ENCODE measurements at places on chromosomes 11 and 22.

- no peak for DNase-seq
Measured at GRCh38 chr22:44777364-44777755, 25.0 kb downstream of the ARHGAP8 start.

DNA sequence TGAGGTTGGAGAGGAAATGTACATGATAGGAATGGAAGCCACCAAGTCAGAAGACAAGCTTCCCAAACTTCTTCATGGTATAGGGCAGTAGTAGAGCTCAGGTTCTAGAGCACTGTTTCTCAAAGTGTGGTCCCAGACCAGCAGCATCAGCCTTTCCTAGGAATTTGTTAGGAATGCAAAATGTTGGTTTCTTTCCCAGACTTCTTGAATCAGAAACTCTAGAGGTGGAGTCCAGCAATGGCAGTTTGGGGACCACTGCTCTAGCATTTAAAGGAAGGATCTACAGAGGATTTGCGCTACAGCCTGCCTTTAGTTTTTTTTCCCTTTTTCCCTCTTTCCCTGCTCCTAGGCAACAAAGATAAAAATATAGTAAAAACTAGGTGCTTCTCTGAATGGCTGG is 17.0 kb upstream of the MMP12 start:
- DNase-seq, result no peak

DNA sequence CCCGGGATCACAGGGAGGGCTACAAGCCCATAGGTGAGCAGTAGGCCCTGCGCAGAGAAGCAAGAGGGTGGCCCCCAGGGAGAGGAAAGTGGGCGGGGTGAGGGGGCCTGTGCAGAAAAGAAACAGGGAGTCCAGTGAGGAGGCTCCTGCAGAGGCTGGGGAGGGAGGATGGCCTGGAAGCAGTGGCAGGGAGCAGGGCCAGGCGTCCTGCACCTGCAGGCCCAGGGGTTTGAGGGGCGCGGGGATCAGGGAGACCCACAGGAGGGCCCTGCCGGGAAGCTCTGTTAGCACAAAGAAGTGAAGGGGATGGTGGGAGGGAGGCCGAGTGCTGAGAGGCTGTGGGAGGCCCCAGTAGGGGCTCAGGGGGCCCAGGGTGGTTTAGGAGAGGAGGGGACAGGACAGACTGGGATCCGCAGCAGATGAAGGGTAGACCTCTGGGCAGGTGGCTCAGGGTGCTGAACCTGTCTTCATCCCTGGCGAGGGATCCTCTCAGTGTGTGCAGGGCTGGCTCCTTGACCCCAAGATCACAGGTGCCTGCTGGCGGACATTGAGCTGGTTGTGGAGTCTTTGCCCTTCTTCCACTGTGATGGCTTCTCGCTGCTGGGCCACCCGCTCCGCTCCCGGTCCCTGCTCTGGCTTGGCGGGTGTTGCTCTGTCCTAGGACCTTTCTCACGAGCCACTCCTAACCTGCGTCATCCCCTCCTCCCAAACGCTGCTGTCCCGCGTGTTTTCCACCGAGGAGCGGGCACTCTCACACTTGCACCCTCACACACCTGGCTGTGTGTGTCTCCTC is 31.8 kb upstream of the CELSR1 start:
- DNase-seq, result no peak

DNA sequence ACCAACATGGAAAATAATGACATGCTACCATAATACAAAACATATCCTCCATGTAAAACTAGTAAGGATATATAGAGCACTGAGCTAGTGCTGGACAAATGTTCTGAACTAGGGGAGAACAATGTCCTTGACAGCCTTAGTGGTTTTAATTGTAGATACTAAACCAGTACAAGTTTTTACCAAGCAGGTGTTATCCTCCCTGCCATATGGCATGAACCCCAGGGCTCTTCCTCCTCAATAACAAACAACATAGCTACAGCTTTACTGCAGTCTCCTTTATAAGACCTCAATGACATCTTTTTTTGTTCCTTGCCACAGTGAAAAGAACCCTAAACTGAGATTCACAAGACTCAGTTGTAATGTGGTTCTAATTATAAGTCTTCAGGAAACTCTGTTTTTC is 70.2 kb upstream of the GDPD4 start:
- no peak for DNase-seq

DNA sequence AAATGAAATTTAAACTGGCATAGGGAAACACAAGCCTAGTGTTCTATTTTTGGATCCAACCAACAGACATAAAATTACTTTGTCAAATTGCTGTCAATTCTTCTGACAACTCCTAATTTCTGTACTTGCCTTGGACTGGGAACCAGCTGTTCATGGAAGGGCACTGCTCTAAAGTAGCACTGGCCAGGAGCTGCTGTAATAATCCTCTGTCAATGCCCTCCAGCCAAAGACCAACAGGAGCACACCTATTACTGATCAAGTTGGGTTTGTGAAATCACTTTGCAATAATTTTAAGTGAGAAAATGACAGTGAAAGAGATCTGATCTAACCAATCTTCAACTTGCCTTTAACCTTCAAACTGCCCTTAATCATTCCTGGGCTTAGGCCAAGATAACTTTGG is 18.9 kb upstream of the TMEM123 start:
- DNase-seq, result no peak

GRCh38 chr11:45651156-45651555 is 14.3 kb downstream of the CHST1 start:
- DNase-seq, result no peak

DNA sequence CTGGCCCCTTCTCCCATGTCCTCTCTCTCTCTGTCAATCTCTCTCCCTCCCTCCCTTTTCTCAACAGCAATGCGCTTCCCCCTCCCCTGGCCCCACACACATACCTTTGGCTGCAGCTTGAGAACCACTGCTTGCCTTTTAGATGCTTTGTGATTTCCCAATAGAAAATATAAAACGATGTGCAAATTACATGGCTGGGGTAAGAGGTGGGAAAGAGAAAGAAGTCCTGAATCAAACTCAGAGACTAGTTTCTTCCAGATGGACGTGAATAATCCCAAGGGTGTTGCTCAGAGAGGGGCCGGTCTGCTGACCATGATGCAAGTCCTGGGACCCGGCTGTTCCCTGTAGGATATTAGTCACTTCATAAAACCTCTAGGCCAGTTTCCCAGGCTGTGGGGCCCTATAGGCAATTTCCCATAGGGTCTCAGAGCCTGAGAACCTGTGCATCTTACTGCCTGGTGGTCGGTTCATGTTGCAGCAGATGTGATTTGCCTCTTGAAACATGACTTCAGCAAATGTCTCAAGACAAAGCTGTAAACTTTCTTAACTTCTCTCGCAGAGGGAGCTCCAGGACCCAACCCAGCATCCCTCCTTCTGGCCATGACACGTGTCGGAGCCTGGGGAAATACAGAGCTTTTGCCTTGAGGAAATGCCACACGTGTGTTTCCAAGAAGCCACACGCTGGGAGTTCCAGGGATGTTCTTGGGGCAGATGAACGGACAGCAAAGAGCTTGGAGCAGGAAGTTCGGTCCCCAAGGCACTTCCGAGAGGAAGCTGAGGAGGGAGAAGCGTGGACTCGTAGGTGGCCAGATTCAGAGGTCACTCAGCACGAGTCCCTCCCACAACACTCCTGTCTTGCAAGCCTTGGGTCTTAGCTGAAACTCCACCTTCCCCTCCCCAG is 34.5 kb upstream of the ETS1 start:
- DNase-seq, result no peak

DNA sequence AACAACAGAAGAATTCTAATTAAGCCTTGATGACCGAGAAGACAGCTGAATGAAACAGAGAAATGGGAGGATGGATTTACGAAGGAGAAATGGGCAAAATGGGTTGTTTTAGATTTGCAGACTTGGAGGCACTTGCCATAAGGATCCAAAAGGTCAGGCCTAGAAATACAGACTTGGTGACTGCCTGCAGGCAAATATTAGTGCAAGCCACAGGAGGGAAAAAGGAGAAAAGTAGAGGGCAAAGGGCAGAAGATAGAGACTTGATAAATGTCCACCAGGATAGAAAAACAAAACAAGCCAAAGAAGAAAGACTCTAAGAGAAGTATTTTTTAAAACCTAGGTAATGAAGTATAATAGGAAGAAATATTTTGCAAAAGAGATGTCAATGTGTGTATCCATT is 13.1 kb downstream of the CCDC34 start:
- no peak for DNase-seq

GRCh38 chr11:92440701-92441442 is 216.3 kb downstream of the FAT3 start:
- DNase-seq, result no peak

DNA sequence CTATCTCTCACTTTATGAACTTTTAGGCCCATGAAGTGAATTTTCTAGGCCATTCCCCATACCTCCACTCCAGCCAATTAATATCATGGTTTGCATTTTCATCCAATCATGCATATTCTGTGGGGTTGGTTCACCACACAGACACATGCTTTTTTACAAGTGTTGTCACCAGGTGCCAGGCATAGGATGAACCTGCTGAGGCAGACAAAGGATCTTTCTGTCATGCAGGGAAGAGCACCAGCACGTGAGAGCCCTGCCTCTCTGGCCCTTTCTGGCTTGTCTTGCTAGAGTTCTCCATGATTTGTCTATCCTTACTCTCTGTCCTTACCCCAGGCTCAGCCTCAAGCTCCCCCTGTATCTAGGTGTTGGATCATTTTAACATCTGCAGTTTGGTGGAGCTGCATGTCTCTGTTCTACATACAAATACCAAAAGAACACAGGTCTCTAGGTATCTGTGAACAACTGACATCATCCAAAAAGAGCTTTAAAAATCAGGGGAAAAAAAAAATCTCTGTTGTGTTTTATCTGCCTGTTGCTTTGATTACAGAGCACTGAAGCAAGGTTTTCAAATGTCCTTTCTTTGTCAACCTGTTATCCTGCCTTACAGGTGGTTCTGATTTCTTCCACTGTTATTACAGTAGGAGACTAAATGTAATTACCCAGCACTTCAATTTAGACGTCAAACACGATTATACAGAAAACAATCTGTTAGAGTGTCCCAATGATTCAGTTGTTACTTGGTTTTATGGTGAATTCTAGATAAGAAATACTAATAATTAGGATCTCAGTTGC is 58.4 kb upstream of the GRAMD1B start:
- DNase-seq, result no peak

DNA sequence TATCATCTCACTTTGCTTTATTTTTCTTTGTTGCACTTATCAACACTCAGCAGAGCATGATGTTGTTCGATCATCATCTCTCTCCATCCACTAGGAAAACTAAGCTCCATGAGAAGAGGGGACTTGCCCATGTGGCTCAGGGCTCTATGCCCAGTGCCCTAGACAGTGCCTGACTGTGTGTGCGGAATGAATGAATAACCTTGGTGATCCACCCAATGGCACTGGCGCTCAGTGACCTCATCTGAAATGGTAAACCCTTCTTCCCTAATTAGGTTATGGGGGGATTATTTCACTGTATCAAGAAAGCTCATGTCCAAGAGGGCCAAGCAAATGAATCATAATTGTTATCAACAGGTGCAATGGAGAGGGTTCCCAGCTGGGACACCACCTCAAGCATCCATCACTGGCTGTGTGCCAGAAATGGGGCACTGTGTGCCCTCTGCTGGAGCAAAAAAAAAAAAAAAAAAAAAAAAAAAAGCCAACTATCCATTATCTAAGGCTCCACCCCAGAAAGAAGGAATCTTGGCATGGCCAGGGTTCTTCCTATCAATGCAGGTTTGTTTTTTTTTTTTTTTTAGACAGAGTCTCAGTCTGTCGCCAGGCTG is 172.6 kb downstream of the LARGE1 start:
- DNase-seq, result no peak

- DNase-seq, result no peak
Measured at GRCh38 chr11:68610452-68611116, 73.8 kb upstream of the GAL start.

GRCh38 chr11:15926071-15926470 is 430.3 kb downstream of the SOX6 start:
- no peak for DNase-seq

GRCh38 chr11:63375434-63375833 is 5.8 kb downstream of the SLC22A9 start:
- DNase-seq, result no peak

DNA sequence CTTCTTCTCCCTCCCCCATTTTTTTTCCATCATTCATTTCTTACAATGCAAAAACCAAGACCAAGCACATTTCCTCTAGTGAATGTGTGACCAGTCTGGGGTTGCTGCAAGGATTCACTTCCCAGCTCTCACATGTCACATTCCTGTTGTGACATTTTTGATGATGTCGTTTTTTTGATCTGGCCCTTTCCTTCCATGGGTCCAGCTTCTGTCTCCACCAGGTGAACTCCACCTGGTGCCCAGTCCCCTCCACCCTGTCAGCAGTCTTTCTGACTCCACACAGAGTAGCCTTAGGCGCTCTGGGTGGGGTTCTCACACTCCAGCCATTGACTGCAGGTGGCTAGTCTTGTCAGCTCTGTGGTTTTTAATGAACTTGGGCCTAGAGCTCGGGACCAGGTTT is 15.6 kb downstream of the PANX1 start:
- DNase-seq, result no peak

- DNase-seq, result no peak
Measured at GRCh38 chr22:45421349-45422055, 8.0 kb downstream of the RIBC2 start.

GRCh38 chr11:116352881-116353280 is 419.9 kb downstream of the BUD13 start:
- DNase-seq, result no peak

DNA sequence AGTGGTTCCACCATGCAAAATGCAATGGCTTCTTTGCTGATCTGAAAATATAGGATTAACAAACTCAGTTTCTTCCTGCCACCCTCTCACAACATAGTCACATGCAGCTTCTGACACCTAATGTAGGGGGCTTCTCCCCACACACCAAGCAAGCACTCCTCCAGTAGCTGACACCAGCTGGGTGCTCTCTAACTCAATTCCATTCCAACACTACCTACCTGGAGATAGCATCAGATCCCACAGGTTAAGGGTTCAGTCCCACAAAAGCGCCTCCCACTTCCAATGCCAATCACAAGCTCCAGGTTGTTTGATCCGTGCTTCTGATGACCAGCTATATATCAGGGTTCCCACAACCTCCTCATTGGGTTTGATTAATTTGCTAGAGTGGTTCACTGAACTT is 31.8 kb upstream of the NNMT start:
- no peak for DNase-seq

GRCh38 chr11:118715245-118715831 is 35.9 kb upstream of the TREH start:
- DNase-seq, result no peak

- DNase-seq, result no peak
Measured at GRCh38 chr22:45149671-45150070, 14.1 kb upstream of the NUP50 start.

DNA sequence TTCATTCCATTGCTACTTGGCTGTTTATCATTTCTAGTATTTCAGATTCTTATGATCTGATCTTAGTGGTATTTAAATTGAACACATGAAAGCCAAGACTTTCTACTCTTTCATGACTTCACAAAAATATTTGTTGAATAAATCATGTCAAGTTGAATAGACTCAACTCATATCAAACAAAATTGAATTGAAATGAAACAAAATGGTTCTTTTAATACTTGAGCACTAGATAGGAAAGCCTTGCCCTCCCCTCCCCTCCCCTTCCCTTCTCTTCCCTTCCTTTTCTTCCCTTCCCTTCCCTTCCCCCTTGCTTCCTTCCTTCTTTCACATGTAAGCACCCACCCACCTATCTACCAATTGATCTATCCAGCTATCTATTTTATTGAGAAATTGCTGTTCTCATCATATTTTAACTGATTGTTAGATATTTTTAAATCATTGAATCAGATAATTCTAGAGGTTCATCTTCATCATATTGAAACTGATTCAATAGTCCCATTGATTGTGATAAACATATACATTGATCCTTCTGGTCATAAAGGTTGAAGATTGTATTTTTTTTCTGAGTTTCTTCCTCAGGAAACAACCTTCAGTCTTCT is 2015.9 kb downstream of the LRRC4C start:
- DNase-seq, result no peak

GRCh38 chr11:35344681-35345574 is 74.4 kb downstream of the SLC1A2 start:
- no peak for DNase-seq
